ENCODE measurements at places on chromosomes 4 and X.

- DNase-seq, result no peak
Observed at GRCh38 chrX:51158231-51158630, 174.4 kb upstream of the NUDT10 start.

- DNase-seq, result no peak
Observed at GRCh38 chr4:52244848-52245247, 193.7 kb downstream of the SPATA18 start.

GRCh38 chr4:18914182-18914581 is 892.6 kb upstream of the LCORL start:
- DNase-seq, result no peak

- no peak for DNase-seq
Observed at GRCh38 chr4:40881096-40881495, 131.3 kb downstream of the NSUN7 start.

- no peak for DNase-seq
Observed at GRCh38 chrX:128057421-128057820, 5.2 kb upstream of the ACTRT1 start.

DNA sequence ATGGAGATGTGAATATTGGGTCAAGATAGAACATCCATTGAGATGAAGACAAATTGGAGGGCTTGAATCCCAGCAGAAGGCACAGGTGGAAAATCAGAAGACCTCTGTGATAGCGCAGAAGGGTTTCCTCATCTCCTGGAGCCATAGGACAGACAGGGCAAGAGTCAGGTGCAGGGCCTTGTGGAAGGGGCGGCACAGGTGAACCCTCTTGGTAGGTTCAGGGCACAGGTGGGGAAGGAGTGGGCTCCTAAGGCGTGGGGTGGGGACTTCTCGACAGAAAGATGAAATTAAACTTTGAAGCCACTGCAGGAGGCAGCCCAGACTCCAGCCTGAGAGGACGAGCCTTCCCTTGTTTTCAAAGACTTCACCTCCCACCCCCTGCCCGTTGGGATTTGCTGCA is 9.3 kb upstream of the RGS12 start:
- DNase-seq, result no peak

- DNase-seq, result no peak
Observed at GRCh38 chr4:125486351-125486750, 171.6 kb downstream of the FAT4 start.

DNA sequence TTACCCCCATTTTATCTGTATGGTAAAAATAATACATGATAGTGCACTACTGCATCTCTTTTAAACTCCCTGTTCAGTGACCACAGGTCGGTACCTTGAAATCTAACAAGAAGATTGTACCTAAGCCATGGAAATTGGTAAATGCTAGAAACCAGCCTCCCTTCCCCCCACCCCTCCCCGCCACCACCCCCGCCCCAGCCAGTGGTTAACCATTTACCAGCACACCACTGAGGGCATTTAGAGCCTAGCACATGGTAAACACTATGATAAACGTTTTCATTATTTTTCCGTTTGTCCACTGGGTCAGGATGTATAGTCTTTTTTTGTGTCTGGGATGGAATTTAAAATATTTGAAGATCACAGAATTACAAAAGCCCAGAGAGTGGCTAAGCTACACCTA is 703 bp upstream of the FTSJ1 start:
- DNase-seq, result no peak

GRCh38 chr4:7647186-7647585 is 212.5 kb upstream of the PSAPL1 start:
- DNase-seq, result no peak

DNA sequence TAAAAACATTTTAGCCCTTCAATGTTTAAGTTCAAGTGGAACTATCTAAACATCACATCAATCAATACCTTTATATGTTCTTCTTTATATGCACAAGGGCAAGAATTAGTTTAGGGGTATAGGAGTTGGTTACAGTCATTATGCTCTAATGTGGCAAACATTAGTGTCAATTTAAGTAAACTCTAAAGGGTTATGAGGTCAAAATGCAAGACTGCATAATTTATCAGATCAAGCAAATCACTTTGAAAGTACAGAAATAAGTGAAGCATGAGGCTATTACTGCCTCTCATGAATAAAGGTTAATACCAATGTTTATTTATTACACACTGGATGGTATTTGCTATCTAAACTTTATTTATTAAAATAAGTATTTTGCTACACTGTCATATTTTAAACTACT is 59.7 kb downstream of the MAB21L2 start:
- DNase-seq, result no peak

DNA sequence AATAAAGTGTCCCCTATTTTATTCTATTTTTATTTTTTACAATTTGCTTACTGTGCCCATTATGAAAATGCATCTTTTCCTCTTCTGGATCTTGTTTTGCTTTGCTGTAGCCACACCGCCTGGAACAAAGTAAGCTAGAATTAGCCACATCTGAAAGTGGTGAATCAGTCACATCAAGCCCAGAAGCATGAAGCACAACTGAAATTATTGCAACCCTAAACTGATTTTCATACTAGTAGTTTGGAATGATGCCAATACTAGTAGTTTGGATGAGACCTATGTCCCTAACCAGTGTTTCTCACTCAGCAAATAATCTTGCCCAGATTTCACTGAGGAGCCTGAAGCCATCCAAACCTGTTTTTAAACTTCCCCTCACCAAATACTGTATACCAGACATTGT is 303.0 kb downstream of the EPHA5 start:
- no peak for DNase-seq

DNA sequence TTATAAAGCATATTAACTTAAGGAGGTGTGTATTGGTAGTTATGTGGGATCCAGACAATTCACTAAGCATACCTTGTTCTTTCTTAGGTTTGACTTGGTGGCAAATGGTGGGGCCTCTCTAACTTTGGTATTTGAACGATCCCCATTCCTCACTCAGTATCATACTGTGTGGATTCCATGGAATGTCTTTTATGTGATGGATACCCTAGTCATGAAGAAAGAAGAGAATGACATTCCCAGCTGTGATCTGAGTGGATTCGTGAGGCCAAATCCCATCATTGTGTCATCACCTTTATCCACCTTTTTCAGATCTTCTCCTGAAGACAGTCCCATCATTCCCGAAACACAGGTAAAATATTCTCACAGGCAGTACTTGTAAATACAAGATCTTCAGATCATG is 186.4 kb downstream of the DCTD start:
- no peak for DNase-seq

DNA sequence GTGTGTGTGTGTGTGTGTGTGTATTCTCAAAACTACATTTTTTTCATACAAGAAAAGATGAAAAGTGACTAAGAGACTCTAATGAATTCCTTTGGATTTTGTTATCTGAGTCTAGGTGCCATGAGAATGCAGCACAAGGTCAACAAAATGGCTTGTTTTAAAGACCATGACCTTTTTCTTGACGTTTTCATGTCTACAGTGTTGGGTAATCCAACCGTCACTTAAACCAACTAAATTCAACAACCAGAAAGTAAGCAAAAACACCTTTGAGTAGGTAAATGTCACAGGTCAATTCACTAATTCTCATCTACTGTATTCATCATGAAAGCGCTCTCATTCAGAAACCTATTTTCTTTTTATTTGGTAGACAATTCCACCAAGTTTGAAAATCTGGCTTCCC is 3.1 kb downstream of the SMARCA1 start:
- no peak for DNase-seq

- no peak for DNase-seq
Observed at GRCh38 chr4:3871881-3872833, 106.0 kb downstream of the ADRA2C start.

DNA sequence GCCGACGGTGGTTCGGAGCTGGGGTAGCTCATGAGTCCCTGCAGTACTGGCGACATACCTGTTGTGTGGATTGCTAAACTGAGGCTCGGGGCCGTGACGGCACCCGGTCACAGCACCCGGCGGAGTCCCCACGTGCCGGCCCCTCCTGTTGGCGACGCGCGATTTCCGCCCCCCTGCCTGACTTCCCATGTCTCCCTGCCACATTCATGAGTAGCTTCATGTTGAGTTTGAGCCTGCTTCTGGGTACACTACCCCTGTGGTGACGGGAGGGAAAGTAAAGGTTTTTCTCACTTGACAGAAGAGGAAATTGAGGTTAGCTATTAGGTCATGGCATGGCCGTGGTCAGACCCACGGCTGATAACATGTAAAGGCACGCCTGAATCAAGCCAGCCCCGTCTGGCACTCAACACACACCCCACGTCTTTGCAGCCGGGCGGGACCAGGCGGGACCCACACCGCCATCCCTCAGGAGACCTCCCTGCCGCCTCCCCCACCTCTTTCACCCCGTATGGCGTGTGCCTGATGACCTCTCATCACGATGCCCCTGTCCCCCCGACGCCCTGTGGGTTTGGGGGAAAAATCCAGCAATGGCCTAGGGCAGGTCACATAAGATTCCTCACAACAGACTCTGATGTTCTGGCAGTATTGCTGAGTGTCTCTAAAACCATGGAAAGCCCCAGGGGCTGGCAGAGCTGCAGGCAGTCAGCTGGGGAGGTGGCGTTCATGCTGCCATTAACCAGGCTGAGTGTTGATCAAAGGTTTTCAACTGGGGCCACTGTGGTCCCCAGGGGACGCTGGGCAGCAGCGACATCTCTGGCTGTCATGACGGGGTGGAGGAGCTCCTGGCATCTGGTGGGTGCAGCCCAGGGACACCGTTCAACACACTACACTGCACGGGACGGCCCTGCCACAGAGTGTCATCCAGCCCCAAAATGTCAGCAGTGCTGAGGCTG is 29.2 kb downstream of the P2RY8 start:
- no peak for DNase-seq

DNA sequence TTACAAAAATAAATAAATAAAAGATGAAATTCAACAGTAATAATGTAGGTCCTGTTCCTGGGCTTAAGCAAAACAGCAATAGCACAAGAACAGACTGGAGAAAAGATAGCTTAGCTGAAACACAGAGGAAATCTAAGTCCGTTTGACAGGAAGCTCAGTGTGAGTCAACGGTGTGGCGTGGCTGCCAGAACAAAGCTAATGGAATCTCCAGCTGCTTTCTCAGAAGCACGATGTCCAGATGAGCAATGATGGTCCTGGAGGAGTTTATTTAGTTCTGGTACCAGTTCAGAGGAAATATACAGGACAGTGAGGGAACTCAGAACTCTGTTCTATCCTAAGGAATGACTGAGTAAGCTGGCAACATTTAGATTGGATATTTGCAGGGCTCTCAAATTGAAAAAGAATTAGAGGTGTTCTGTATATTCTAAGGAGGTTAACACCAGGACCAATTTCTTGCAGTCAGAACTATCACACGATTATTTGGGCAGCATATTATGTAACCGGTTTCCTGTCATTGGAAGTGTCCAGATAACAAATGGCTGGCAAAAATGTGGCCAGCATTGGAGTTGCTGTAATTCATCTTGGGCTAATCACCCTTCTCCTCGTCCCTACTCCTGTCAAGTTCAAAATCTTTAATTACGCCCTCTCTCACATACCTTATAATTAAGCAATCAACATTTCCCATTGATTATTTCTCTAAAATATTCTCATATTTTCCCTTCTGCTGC is 12.7 kb downstream of the GAB3 start:
- no peak for DNase-seq

DNA sequence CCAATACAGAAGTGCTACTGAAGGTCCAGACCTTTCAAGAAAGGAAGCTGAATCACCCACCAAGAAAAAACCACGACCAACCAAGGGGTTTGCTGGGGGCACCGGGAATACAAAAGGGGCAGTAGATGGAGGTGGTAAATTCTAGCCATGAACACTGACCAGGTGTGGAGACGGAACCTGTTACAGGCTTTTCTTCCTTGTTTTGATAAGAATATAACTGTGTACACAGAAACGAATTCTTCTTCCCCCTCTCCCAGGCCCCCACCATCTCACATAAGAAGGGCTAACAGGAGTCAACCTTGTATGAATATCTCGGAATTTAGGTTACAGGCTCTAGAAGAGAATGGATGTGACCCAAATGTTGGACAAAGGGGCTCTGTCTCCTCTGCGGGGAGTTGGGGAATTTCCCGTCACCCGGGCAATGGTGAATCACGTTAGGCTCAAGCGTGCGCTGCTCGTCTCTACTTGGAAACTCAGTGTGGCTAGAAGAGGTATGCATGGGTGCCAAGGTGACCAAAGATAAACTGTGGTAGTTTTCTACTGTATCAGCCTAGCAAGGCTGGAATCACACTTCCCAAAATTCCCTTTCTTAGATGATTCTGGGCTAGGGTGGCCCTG is 87.0 kb downstream of the AFAP1 start:
- DNase-seq, result peak; percentile 46

Data from stimulated activated CD8-positive, alpha-beta memory T cell treated with anti-CD3 and anti-CD28 coated beads, Interleukin-2, amount 100 ng/mL, for 48 hours (primary cell).